ENCODE measurements at places on chromosomes 3 and 15. TPM values are rescaled to one million over a fixed set of nuclear protein-coding genes. Genes with fewer than 3 reads are reported as not detected.

Gene LMAN1L
- total RNA-seq: not detected

Gene CLN6
- 14.9 TPM for total RNA-seq

Gene STRIT1
- not detected for total RNA-seq

Gene GADL1
- 1.1 TPM for total RNA-seq

Gene FBXW12
- not detected for total RNA-seq

Gene GOLGA6A
- 0.24 TPM for total RNA-seq

Gene TRIM42
- not detected for total RNA-seq

Gene ZKSCAN7
- 3.9 TPM for total RNA-seq

Gene STAB1
- 303 TPM for total RNA-seq

Gene C3orf80
- total RNA-seq: 1.5 TPM

Gene LRRC28
- 19.8 TPM for total RNA-seq

Gene ITIH4
- 19.1 TPM for total RNA-seq

Gene VEPH1
- total RNA-seq: 1.7 TPM

Gene STRC
- 0.19 TPM for total RNA-seq

Gene TLR9
- total RNA-seq: 0.52 TPM

Gene ARGFX
- not detected for total RNA-seq

Gene WDR93
- not detected for total RNA-seq

Gene CRYBG3
- total RNA-seq: 21.8 TPM

Gene MCCC1
- 16.5 TPM for total RNA-seq

Gene BSN
- total RNA-seq: 0.48 TPM

Gene AVEN
- total RNA-seq: 20.5 TPM

Gene GOLGA8S
- total RNA-seq: 0.38 TPM
